ENCODE measurements at places on chromosomes 1 and 21.

DNA sequence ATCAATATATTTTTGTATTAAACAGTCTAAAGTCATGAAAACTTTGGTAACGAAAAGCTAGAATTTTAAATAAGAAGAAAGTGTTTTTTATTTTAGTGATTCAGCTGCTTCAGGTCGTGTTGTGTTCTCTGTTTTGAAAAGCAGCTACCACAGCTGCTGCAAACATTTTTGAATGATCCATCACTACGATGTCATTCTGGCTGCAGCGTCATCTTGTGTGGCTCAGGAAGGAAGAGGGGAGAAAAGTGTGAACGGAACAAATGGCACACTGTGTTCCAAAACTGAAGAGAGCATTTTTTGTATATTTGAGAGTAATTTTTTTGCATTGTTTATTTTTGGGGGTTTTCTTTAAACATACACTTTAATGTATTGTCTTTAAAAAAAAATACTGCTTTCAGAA lies 323.0 kb upstream of the ADGRL2 start:
- DNase-seq: no peak

DNA sequence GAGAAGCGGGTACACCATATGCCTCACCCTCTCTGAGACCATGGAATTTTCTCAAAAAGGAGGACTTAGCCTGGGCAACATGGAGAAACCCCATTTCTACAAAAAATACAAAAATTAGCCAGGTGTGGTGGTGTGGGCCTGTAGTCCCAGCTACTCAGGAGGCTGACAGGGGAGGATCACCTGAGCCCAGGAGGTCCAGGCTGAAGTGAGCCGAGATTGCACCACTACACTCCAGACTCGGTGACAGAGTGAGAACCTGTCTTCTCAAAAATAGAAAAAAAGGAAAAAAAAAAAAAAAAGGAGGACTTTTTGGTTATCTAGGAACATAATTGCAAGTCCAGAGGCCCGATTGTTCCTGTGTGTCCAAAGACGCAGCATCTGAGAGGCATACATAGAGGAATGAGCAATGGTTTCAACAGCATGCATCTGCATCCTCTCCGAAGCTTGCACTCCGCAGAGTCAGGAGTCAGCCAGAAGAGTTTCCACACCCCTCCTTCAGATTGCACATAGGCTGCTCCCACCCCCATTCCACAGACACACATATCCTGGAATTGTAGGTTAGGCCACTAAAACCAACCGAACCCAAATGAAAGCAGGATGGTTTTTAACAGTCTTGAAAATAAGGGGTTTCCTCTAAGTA lies 2.5 kb upstream of the TBX15 start:
- no peak for DNase-seq

DNA sequence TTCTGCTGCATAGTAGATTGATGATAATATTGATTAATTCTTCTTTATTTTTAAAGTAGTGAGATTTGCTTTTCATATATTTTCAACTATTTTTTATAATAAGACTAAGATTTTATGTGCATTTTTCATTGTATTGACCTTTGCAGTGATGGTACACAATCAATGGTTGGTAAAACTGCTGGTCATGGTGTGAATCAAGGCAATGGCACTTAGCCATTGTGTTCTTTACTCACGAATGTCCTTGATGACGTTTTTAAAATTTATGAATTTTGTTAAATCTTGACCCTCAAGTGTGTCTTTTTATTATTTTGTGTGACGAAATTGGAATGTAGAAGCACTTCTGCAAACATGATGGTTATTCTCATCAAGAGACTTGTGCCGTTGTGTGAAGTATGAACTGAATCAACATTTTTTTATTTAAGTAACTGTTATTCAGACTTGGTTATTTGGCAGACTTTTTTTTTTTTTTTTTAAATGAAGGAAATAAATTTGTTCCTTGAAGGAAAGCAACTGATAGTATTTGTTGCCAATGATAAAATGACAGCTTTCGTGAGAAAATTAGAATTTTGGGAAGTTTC lies 22.6 kb downstream of the CDC73 start:
- no peak for DNase-seq

DNA sequence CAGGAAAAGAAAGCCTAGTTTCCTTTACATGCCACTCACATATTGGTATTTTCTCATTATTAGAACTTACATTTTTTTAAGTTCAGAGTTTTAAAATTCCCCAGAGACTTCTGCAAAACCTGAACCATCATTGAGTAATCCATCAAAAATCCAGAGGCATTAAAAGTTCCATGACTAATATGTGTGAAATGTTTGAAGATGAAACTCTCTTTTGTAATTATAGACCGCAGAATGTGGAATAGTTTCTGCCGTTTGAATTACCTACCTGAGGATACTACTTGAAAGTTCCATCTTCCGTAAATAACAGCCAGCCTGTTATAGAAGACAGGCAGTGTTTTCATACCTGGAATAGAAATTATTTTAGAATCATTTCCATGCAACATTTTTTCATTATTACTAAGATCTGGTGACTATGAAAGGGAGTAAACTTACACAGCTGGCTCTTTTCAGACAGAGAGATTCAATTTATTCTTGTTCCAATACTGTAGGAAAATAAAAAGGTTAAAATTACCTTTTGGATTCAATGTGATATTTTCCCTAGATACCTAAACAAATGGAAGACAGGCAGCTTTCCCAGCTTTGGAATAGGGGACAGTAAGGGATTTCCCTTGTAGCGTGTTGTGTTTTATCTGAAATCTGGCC lies 131.4 kb downstream of the ST6GALNAC5 start:
- DNase-seq: no peak

- no peak for DNase-seq
Observed at GRCh38 chr21:39456665-39457064, 4.9 kb downstream of the SH3BGR start.

GRCh38 chr1:119840745-119841144 lies 29.5 kb upstream of the REG4 start:
- no peak for DNase-seq

DNA sequence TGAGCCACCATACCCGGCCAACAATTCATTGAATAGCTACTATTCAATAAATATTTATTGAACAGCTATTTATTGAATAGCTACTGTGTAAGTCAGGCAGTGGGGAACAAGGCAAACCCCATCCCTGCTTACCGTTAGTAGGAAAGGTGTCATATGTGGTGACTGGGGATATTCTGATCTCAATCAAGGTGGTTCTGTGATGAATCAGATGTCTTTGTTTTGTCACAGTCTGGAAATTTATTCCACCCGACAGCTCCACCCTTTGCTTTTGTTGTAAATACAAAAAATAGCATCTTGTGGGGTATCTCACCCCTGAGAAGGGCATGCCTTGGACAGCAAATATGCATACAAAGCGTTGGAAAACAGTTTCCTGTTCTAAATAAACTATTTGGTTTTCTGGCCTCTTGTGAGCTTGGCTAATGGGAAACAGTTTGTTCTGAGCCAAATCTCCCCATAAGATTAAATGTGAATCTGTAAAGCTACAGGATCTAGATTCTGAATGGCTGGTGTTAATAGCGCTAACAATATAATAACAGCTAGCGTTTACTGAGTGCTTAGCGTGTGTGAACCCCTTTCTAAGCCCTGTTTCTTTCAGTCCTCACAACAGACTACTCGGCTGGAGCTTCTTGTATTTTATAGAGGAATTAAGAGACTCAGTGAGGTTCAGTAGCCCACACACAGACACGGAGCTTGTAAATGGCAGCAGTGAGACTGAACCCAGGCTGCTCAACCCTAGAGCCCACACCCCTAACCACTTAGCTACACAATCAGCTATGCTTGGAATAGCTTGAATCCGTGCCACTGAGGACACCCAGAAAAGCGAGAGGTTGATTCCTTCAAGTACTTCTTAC lies 5.5 kb downstream of the PDPN start:
- no peak for DNase-seq

- no peak for DNase-seq
Observed at GRCh38 chr1:36183309-36183856, 27.4 kb downstream of the MAP7D1 start.

DNA sequence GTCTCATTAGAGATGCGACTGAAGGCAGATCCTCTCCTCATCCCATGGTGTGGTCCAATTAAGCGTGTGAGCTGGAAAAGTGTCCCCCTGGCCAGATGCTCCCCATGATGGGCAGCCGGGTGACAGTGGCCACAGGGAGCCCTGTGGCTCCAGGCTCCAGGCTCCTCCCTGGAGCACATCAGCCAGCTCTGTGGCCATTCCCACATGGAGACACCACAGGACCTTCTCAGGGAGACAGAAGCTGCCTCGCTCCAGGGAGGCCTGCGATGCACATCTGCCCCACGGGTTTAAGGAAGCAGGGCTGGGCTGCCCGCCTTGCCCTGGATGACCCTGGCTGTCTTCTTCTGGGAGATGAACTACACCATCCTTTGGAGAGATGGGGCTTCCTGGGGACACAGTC lies 99.9 kb upstream of the TLR5 start:
- no peak for DNase-seq

GRCh38 chr1:21665711-21666575 lies 3.2 kb downstream of the RAP1GAP start:
- peak; percentile 21 for DNase-seq

DNA sequence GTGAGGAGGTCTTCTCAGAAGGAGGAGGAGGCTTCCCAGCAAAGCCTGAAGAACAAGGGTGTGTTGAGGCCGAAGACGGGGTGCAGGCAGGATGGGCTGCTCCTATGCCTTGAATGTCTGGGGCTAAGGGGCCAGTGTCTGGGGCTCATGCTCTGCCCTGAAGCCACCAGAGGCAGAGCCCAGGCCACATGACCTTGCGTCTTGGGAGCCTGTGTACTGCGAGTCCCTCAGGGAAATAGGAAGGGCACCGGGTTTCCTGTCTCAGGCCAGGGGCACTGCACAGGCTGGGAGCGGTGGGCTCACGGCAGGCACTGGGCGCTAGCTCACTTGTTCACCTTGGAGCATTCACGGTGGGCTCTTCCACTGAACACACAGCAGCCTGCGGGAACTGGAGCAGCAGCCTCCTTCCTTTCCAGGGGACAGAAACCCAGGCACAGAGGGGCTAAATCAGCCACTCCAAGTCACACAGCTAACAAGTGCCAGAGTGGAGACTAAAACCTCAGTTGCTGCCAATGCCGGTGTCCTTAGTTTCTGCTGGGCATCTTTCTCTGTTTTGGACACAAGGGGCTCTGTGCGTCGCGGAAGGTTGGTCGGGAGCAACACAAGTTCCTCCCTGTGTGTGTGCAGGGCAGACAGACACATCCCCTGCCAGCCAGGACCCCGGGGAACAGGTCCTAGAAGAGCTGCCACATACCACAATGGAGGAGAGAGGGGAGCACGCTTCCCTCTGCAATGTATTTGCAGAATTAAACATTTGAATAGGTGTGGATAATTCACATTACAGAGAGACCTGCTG lies 104.8 kb upstream of the C1orf174 start:
- no peak for DNase-seq

- no peak for DNase-seq
Observed at GRCh38 chr1:153652805-153653500, 5.5 kb upstream of the SNAPIN start.

GRCh38 chr21:31888936-31889371 lies 16.1 kb downstream of the HUNK start:
- DNase-seq: no peak

DNA sequence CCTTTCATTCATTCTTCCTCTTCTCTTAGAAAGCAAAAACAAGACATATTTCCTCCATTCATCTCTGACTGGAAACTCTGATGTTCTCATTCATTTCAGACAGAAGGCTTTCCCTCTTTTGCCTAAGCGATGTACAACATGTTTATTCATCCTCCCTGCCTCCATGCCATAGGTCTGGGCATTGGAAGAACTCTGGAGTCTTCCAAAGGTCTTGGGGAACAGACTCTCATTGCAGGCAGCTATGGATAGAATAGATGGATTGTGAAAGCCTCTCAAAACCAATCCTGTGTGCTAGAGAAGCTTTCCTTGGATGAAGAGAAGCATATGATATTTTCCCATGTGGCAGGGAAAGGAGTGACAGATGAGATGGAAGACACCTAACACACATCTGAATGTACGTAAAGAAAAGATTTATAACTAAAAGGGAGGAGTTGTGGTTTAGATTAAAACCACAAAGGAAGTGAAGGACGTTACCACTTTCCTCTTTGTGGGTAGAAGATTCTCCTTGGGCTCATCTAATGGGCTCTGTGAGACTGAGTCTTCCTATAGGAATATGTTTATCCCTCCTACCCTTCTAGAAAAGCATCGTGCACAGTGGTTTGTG lies 38.7 kb downstream of the BCL9 start:
- no peak for DNase-seq

GRCh38 chr1:33342041-33342723 lies 21.3 kb upstream of the A3GALT2 start:
- no peak for DNase-seq

GRCh38 chr1:78690516-78690915 lies 40.9 kb downstream of the IFI44 start:
- DNase-seq: no peak

DNA sequence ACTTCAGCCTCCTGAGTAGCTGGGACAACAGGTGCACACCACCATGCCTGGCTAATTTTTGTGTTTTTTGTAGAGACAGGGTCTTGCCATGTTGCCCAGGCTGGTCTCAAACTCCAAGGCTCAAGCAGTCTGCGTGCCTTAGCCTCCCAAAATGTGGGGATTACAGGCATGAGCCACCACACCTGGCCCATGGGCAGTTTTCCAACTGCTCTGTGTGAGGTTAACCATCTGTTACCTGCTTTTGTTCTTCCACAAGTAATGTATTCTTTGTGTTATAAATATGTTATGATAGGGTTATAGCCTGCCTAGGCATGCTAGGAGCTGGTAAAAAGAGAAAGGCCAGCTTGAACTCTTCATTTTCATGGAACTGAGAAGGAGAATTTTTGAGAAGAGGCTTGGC lies 30.7 kb downstream of the TUFT1 start:
- DNase-seq: no peak

- DNase-seq: no peak
Observed at GRCh38 chr1:41108696-41109275, 87.3 kb upstream of the SLFNL1 start.

GRCh38 chr1:41657679-41658295 lies 173.3 kb upstream of the EDN2 start:
- no peak for DNase-seq

- no peak for DNase-seq
Observed at GRCh38 chr1:96340686-96341085, 380.9 kb upstream of the PTBP2 start.

- no peak for DNase-seq
Observed at GRCh38 chr1:14977338-14977931, 176.1 kb upstream of the TMEM51 start.

DNA sequence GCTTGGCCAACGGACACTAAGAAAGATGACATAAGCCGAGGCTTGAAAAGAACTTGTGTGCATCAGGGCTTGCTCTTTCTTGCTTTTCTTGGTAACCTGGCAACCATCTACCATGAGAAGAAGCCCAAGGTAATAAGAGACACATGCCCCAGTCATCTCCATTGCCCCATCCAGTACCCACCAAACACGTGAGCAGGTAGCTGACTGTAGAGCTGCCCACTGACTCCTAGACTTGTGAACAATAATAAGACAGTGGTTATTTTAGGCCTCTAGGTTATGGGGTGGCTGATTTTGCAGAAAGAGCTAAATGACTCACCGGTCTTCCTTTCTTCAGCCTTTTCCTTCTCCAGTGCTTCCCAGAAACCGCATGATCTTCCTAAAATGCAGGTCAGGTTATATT lies 105.0 kb upstream of the JUN start:
- DNase-seq: no peak
